ENCODE measurements at places on chromosomes 1 and 21.
A peak's percentile ranks its signal among the peaks of the same experiment; 100 is the strongest.

DNA sequence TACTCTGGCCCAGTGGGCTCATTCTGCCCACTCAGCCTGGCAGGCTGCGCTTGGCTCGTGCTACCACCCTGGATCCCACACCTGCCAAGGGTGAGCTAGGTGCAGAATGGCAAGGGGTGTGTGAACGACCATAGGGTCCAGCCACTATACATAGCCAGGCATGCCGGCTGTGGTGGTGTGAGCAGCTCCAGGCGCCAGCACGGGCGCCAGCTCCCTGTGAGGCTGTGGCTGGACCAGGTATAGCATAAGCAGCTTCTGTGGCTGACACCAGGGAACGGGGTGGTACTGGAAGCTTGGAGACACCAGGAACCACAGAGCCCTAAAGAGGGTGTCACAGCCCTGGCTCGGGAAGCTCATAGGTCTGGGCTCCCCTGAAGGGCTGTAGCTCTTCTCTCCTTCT, 18.6 kb downstream of the CCDC18 start:
- no peak for DNase-seq

- no peak for DNase-seq
Observed at GRCh38 chr1:110615548-110616130, 9.5 kb upstream of the KCNA2 start.

- no peak for DNase-seq
Observed at GRCh38 chr1:67626861-67627235, 58.2 kb upstream of the GADD45A start.

DNA sequence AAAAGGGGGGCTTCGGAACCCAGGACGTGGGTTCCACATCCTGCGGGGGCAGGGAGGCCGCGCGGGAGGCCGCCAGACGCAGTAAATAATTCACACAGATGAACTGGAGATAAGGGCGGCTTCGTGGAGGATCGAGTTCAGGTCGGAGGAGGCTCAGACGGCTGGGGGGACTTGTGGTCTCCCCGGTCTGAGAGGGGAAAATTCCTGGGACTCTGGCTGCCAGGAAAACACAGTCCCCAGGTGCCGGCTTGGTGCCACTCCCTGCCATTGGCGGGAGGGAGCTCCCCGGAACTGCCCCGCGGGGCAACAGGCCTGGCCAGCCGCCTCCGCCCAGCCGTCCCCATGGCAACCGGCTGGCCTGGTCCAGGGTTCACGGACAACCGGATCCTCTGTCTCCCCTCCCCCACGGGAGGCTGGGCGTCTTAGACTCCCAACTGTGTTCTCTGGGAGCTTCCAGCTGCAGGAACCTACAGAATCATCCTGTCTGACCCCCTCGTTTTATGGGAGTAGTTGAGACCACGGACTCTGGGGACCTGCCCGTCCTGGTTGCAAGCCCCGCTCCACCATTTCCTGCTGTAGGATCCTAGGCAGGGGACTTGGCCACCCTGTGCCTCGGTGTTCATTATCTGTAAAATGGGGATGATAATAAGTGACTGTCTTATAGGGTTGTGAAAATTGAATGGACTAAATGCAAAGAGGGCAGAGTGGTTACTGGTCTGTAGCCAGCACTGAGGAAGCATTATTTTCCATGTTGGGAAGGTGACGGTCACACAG, 9.6 kb downstream of the CAMK2N1 start:
- DNase-seq, result no peak

DNA sequence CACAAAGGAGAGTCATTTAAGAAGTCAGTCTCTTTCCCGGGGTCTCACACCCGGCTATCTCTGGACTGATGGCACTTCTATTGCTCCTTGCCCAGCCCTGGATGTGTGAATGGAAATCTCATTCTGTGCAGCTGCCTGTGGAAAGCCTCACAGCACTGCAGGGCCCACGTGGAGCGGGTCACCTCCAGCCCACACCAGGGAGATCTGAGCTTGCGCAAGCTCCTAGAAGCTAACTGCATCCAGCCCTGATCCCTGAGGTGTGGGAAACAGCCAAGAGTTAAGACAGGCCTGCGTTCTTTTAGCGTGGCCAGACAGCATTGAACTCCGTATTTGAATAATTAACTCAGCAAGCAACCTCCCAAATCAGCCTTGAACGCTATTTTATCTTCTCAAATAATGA, 150.5 kb downstream of the LRIG2 start:
- DNase-seq, result no peak

DNA sequence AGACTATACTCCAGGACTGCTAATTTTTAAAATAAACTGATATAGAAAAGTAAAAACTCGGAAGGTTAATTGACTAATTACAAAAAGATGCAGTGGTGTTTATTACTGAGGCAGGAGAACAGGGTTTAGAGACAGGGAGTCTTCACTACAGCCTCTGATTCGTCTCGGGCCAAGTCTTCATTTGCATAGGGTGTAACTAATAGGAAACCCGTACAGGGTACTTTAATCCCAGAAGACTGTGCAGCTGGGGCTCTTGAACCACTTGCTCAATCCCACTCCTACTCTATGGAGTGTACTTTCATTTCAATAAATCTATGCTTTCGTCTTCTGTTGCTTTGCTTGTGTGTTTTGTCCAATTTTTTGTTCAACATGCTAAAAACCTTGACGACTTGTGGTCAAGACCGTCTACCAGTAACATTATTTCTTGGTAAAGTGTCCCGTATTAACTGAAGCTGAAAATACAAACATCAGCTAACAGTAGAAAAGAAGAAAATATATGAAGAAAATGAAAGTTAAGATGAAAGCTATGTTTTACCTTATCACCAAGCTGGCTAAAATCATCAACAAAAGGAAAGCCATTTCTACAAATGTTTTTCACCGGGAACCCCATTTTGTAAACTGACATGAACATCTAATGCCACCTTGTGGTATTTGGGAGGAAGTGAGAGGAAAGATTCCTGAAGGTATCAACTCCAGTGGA, 8.0 kb downstream of the SDHB start:
- DNase-seq, result no peak

DNA sequence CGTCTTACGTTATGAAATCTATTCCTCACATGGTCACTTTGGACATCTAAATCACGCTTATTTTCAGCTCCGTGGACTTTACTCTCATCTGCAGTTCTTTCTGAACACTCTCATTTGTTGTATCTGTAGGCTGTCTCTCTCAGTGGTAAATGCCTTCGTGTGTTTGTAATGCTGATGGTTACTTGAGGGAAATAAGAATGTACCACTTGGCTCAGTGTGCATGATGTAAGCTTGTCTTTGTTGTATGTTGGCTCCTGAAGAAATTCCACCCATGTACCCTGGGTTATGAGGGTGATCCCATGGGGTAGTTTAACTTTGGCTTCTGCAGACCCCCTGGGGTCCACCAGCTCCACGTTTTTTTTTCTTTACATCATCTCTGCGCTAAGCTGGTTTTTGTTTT, 378.4 kb downstream of the SETD4 start:
- DNase-seq, result no peak

- no peak for DNase-seq
Observed at GRCh38 chr1:111850109-111850508, 94.4 kb downstream of the DDX20 start.

DNA sequence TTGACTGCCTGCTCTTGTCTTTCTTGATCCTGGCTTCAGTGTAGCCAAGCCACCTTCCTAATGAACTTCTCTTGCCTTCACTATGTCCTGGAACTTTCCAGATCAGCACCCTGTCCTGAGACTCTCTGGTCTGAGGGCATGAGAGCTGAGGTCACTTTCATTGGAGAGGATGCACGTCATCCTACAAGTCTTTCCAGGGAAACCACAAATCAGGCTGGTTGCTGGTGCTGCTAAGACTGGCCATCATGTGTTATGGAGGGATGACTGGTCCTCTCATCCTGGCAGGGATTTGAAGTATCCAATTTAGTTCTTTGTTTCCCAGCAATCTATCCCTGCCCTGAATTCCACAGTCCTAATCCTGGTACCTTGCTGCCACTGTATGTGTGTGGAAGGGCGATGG, 228.6 kb downstream of the GPATCH2 start:
- no peak for DNase-seq

DNA sequence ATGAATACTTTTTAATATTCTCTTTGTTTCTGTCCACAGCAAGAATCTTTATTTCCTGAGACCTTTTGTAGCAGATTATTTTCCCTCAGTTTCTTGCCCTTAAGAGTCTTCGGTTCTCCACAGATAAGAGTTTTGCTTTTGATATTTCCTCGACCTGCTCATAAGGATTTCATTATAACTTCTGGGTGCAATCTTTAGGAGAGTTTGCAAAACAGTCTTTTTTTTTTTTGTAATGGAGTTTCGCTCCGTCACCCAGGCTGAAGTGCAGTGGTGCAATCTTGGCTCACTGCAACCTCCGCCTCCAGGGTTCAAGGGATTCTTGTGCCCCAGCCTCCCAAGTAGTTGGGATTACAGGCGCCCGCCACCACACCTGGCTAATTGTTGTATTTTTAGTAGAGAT, 10.1 kb upstream of the UBE4B start:
- no peak for DNase-seq

GRCh38 chr1:9714257-9714718, 62.8 kb downstream of the PIK3CD start:
- DNase-seq, result no peak

- no peak for DNase-seq
Observed at GRCh38 chr1:246283771-246284410, 223.2 kb downstream of the SMYD3 start.

- no peak for DNase-seq
Observed at GRCh38 chr21:23475281-23476219, 2131.7 kb downstream of the MRPL39 start.

GRCh38 chr21:25626757-25627156, 12.3 kb upstream of the JAM2 start:
- no peak for DNase-seq

DNA sequence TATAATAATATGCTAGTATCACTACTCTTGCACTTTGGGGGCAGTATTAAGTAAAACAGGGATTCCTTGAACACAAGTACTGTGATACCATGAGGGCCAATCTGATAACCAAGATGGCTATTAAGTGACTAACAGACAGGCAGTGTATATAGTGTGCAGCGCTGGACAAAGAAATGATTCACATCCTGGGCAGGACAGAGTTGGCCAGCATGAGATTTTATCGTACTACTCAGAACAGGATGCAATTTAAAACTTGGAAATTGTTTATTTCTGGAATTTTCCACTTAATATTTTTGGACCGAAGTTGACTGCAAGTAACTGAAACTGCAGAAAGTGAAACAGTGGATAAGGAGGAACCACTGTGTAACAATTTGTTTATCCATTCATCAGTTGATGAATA, 74.6 kb downstream of the DNTTIP2 start:
- no peak for DNase-seq

DNA sequence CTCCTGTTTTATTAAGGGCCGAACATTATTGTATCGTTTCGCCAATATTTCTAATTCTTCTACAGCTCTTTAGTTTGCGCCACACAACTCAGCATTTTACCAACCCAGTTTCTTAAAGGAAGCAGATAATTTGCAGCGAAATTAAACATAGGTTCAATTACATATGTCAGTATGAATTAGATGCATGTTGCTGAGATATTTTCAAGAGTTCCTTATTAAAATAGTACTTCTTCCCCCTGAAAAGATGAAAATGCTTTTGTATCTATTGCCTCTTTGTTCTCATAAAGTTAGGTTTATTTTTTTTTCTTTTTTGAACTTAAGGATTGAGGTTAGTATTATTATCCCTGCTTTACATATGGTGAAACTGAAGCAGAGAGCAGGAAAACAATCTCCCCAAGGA, 183.5 kb upstream of the C1orf105 start:
- DNase-seq, result no peak

DNA sequence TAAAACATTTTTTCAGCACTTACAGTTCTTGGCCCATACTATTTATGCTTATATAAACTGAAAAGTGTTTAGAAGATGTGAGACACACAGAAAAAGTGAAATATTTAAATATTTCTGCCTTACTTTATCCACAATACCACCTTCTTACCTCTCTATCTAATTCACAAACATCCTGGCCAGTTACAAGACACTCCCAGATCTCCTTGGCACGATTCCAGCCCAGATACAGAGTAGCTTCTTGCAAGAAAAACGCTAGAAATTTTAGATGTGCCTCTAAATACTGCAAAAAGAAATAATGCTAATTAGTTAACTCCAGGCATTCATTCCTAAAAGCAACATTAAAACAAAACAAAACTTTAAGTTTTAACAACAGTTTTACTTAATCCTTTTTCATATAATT, 68.4 kb downstream of the USP24 start:
- DNase-seq, result no peak

GRCh38 chr1:92778376-92778775, 6.5 kb downstream of the EVI5 start:
- DNase-seq, result no peak

DNA sequence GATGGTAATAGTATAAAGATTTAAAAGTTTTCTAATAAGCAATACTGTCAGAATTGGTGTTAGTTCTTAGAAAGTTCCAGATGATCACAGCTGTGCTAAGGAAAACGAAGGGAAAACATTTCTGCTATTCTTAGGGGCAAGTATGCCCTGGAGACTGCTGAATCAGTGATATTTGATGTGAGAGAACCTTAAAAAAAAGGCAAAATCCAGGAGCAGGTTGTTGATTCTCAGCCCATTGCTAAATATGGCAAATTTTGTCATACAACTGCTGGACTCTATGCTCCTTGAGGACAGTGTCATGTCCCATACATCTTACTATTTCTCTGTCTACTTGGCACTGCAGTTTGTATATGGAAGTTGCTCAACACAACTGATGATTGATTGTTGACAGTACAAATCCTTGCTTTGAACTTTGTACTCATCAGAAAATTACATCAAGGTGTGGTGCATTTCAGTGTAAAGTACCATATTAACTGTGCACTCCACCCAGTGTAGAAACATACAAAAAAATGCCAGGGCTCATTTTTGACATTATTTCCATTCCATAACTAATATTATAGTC, 10.9 kb downstream of the CRCT1 start:
- DNase-seq, result no peak

- DNase-seq, result peak; percentile 39
Observed at GRCh38 chr1:26275580-26276431, 4.1 kb upstream of the SH3BGRL3 start.

- DNase-seq, result no peak
Observed at GRCh38 chr1:84166797-84167196, 22.7 kb downstream of the PRKACB start.

- no peak for DNase-seq
Observed at GRCh38 chr1:47593013-47593568, 155.2 kb downstream of the FOXD2 start.

GRCh38 chr1:152349611-152350010, 10.2 kb downstream of the FLG2 start:
- no peak for DNase-seq

DNA sequence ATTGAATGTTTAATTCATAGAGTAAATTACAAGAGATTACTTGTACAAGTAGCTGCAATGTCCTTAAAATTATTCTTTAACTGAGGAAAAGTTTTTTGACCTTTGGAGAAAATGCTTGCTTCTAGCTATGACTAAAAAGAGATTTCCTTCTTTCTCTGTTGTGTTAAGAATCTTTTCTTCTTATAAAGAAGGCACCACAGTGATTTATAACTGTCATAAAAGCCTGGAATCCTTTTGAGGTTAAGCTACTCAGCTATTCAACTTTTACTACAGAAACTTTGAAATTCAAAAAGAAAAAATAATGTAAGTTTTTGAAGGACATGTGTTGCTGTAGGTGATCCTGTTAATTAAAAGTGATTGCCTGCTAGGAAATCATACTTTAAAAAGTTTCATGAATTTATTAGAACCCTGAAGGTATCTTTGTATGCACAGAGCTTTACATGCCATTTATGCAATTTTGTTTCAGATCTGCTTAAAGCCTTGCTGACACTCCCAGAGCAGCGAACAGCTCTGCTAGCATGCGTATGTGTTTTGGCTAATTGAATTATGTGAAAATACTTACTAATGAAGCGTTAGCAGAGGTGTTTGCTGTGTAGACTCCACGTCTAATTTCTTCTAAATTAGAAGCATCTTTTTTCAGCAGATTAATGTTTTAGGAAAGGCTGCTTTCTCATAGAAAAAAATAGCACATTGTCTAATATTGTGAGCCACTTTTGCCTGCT, 94.7 kb upstream of the SMYD2 start:
- no peak for DNase-seq

Data from bone marrow (tissue), 2 donors.